Lung (tissue), 17 donors: ENCODE measurements at places on chromosomes 2 and 18. TPM values are rescaled to one million over a fixed set of nuclear protein-coding genes. Genes with fewer than 3 reads are reported as not detected.

The CROCC2 gene
- 5.6 TPM for total RNA-seq

The CCDC85A gene
- total RNA-seq = 7.8 TPM

DNA sequence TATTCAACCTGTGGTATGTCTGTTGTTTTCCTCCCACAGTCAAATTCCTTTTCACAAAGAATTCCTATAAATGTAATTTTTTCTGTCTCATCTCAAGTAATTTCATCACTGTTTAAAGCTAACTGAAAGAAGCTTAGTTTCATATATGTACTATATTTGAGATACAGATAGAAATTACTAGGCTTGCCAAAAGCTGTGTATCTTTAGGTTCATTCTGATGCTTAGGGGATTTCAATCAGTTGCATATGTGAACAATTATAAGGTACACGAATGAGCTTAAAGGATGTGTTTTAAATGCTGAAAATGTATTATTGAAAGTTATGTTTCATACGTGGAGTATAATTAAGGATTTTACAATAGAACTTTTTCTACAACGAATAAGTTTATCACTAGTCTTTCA, 59.2 kb upstream of the DSG1 start:
- DNase-seq = no peak

DNA sequence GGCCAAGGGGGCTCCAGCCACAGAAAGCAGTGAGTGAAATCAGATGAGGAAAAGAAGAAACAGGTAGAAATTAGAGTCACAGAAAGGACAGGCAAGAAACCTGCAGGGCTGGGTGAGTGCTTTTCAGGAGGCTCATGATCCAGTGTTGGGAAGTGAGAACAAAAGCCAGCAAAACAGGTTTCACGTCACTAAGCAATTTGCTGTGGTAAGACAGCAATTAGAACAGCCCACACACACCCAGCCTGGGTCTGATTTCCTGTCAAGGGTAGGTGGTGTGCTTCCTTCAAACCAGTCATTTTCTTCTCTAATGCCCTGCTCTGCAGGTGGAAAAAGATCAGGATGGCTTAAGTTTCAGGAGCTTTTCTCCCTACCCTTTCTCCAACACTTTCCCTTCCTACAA, 52.9 kb upstream of the XDH start:
- no peak for DNase-seq

- DNase-seq = no peak
Observed at GRCh38 chr2:9700109-9700495, 69.3 kb upstream of the YWHAQ start.

- DNase-seq = peak; percentile 74
Observed at GRCh38 chr2:187842978-187843847, 289.0 kb upstream of the TFPI start.

- no peak for DNase-seq
Observed at GRCh38 chr18:74544898-74545297, 10.6 kb downstream of the CNDP1 start.

DNA sequence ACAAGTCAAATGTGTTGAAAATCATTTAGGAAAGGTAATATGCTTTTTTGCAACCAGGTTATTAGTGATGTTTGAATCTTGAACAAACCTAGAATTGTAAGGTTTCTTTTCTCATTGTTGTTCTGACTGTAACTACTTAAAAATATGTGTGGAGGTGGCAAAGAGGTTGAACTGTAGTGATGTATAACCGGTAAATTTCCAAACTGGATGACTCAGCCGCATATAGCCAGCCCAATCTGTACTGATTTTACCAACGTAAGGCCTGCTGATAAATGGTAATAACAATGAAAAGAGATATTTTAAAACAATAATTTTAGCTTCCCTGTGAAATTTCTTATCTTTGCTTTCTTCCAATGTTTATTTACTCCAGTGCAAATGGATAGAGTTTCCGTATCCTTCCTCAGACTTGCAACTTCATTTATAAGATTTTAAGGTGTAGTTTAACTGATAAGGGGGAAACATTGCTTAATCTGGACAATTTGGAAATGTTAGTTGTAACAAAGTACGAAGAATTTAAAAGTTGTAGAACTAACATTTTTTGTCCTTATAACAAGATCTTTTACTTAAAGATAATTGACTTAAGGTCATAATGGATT, 1170.4 kb upstream of the ZEB2 start:
- no peak for DNase-seq

DNA sequence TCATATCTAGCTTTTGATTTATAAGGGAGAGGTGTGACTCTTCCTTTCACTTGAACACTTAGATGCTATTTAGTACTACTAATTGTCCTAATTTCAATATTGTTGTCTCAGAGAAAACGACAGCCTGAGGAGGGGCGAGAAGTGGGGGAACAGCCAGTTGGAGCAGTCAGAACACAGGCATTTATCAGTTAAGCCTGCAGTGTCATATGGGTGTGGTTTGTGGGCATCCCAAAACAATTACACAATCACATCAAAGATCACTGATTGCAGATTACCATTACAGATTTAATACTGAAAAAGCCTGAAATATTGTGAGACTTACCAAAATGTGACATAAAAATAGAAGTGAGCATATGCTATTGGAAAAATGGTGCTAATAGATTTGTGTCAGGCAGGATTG, 15.8 kb downstream of the TMEM131 start:
- DNase-seq = no peak

- peak; percentile 21 for DNase-seq
Observed at GRCh38 chr2:12397854-12398253, 318.9 kb upstream of the TRIB2 start.

DNA sequence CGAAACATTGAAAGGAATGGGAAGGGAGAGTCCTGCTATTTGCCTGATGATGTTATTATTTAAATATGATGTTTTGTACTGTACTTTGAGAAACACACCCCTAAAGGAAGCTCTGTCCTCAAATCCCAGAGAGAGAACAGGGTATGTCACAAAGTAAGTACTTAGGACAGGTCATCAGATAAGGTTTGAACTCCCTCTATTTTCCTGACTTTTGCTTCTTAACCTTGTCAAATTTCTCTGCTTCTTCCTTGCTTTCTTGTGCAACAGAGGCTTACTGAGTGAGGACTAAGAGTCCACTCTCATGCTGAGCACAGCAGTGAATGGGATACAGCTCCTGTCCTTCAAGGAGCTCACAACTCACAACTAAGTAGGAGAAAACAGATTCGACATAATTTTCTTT, 3.7 kb downstream of the DGUOK start:
- no peak for DNase-seq

The CTDSP1 gene
- 183 TPM for total RNA-seq

DNA sequence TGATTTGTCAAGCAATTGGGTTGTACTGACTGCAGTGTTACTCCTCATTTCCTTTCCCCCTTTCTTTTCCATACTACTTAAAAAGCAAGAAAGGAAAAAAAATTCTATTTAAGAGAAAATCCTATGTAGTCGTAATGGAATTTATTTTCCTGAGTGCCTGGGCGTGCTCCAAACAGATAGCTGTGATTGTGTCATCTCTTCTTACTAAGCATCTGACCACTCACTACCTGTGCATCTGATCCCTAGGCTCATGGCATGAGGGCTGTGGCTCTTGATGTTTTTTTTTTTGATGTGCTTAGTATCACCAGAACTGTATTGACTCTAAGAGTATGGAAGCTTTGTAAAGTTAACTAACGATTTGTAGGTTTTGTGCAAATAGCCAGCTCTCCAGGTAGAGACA, 19.0 kb downstream of the CRIM1 start:
- no peak for DNase-seq

The PRLH gene
- total RNA-seq = not detected

The FLACC1 gene
- total RNA-seq = 8.6 TPM

GRCh38 chr2:191358325-191359025, 113.3 kb downstream of the MYO1B start:
- peak; percentile 60 for DNase-seq

DNA sequence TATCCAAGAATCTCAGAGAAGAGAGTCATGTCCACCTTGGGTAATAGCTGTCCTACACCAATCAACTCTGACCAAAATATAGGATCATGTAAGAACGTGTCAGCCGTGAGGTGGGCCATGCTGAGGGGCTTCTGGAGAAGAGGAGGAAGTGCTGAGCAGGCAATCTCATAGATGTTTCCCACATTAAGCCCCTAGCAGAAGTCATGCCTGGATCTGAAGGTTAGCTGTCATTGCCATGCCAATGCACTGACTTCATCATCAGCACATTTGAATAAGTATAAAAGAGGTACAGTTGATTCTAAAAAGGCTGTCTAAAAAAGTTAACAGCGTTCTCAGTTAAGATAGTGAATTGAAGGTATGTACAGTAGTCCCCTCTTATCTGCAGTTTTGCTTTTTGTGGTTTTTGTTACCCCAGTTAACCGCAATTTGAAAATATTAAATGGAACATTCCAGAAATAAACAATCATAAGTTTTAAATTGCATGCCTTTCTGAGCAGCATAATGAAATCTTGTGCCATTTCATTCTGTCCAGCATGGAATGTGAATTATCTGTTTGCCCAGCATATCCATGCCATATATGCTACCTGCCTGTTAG, 67.2 kb upstream of the TMEM17 start:
- DNase-seq = no peak

- DNase-seq = peak; percentile 20
Observed at GRCh38 chr18:24561369-24561965, 101.0 kb downstream of the HRH4 start.

The FAM237A gene
- not detected for total RNA-seq

The YIPF4 gene
- 32.5 TPM for total RNA-seq

The PSD4 gene
- total RNA-seq = 48.1 TPM

The HNRNPA3 gene
- 164 TPM for total RNA-seq

DNA sequence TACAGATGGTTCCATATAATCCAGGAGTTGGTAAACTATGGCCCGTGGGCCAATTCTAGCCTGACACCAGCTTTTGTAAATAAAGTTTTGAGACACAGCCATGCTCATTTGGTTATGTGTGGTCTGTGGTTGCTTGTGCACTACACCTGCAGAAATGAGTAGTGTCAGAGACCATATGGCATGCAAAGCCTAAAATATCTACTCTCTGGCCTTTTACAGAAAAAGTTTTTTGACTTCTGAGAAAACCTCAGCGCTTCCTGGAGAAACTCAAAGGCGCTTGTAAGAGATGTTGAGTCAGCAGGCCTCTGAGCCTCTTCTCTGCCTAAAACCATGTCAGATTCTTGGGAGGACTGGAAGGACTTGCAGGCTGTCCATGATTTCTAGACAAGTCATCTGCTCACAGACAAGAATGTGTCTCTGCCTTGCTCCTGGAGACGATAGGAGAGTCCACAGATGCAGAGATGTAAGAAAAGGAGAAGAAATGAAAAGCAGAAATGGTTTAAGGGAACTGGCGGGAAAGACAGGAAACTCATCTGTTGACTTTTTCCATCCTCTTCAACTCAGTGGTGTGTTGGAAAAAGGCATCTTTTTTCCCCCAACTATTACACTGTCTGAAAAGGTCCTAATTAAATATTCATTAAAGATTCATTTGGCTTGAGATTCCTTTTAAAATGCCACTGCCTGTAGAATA, 5.2 kb downstream of the TTC39C start:
- no peak for DNase-seq

- no peak for DNase-seq
Observed at GRCh38 chr2:9388199-9388681, 35.1 kb downstream of the ITGB1BP1 start.

DNA sequence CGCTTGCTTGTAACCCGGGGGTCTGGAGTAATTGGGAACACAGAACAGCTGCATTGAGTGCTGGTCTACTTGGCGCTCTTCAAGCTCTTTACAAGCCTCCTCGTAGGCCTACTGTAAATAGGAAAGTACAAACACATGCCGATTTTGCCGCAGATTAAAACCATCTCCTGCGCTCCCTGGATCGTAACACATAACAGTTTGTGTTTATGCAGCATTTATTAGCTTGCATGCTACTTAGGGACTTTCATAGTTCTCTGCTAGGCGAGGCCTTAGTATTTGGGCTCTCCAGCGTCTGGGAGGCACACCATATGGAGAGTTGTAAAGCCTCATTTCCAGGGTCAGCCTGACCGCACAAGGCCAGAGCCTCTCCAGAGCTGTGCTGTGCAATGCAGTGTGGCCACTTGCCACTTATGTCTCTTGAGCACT, 84.0 kb upstream of the HAAO start:
- peak; percentile 96 for DNase-seq

The WDR12 gene
- total RNA-seq = 36.1 TPM

- peak; percentile 73 for DNase-seq
Observed at GRCh38 chr2:160324161-160324800, 124.2 kb upstream of the ITGB6 start.

DNA sequence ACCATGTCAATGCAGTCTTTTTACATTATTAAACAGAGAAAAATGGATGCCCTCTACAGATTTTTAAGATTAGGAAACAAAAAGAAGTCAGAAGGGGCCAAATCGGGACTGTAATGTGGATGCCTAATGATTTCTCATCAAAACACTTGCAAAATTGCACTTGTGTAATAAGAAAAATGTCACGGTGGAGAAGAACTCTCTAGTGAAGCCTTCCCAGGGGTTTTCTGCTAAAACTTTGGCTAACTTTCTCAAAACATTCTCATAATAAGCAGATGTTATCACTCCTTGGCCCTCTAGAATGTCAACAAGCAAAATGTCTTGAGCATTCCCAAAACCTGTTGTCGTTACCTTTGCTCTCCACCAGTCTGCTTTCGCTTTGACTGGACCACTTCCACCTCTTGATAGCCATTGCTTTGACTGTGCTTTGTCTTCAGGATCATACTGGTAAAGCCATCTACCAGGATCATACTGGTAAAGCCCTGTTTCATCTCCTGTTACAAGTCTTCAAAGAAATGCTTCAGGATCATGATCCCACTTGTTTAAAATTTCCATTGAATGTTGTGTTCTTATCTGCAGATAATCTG, 226.8 kb downstream of the TNS1 start:
- no peak for DNase-seq

DNA sequence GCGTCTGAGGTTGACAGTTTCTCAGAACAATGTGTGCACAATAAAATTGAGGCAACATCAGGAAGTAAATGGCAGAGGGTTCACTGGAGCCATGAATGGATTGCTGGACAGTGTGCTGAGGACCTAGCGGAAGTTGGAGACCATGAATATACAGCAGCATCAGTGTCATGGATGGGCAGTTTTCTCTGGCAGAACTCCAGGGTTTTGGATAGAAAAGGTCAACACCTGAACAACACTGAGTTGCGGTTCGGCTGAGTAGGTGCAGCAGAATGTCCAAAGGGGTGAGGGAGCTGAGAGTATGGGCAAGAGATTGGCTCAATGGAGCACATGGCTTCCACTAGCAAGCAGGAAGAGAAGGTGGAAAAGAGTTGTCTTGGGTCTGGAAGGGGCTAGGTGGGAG, 73.7 kb downstream of the DNER start:
- no peak for DNase-seq

DNA sequence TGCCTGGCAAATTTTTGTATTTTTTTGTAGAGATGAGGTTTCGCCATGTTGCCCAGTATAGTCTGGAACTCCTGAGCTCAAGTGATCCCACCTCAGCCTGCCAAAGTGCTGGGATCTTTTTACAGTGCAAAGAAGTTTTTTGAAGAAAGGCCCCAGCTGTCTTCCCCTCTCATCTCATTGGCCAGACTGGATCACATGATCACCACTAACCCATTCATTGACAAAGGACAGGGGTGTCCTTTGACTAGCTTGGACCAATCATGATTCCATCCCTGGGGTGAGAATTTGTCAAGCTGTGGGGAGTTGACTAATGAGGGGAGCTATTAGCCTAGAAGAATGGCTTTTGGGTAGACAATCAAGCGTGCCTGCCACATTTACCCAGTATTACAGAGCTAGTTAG, 232.9 kb upstream of the TANK start:
- DNase-seq = no peak
